ENCODE measurements at places on chromosomes 1 and 21. TPM values are rescaled to one million over a fixed set of nuclear protein-coding genes. Genes with fewer than 3 reads are reported as not detected.

The OR10Z1 gene
- total RNA-seq: not detected

The PSEN2 gene
- total RNA-seq: 1.8 TPM

The RPE65 gene
- not detected for total RNA-seq

The LCE2C gene
- not detected for total RNA-seq

The CRABP2 gene
- total RNA-seq: 2.5 TPM

The TIAM1 gene
- total RNA-seq: 81.1 TPM

The CHI3L2 gene
- 7.0 TPM for total RNA-seq

The NT5C1A gene
- total RNA-seq: 0.37 TPM

The PARP1 gene
- 63.6 TPM for total RNA-seq

The ARHGEF16 gene
- total RNA-seq: 0.16 TPM

The SH2D2A gene
- 55.0 TPM for total RNA-seq

The NGF gene
- total RNA-seq: not detected

The S100B gene
- total RNA-seq: 2.3 TPM

The DNAJC28 gene
- total RNA-seq: 0.34 TPM

The AUNIP gene
- total RNA-seq: not detected

The RSPH1 gene
- not detected for total RNA-seq

The CD34 gene
- 0.69 TPM for total RNA-seq

The DPYD gene
- 59.2 TPM for total RNA-seq

The WDR64 gene
- 0.49 TPM for total RNA-seq

The RRP1 gene
- 28.8 TPM for total RNA-seq

The CD164L2 gene
- 0.24 TPM for total RNA-seq

The INKA2 gene
- 0.94 TPM for total RNA-seq

The OR14I1 gene
- not detected for total RNA-seq

The TDRD10 gene
- total RNA-seq: not detected

The CR1L gene
- 0.53 TPM for total RNA-seq

The SLC25A34 gene
- total RNA-seq: 4.4 TPM

The CFAP57 gene
- not detected for total RNA-seq

The C4BPA gene
- total RNA-seq: not detected

The RTCA gene
- 35.8 TPM for total RNA-seq

The SLC45A3 gene
- 0.10 TPM for total RNA-seq

The PGLYRP4 gene
- not detected for total RNA-seq

The HPDL gene
- 7.5 TPM for total RNA-seq

The OR2M4 gene
- not detected for total RNA-seq

The ZFP69 gene
- total RNA-seq: 3.0 TPM

The LCE1E gene
- not detected for total RNA-seq

The GORAB gene
- total RNA-seq: 11.5 TPM

The KRTAP21-3 gene
- total RNA-seq: not detected

The PRAMEF10 gene
- not detected for total RNA-seq

The TXNIP gene
- 659 TPM for total RNA-seq

Data from naive thymus-derived CD4-positive, alpha-beta T cell (primary cell).